ENCODE measurements at places on chromosomes 4 and X. TPM values are rescaled to one million over a fixed set of nuclear protein-coding genes. Genes with fewer than 3 reads are reported as not detected.

- DNase-seq, result no peak
- H3K36me3 ChIP-seq, result no peaks in the 10 kb centered on the region
- no peak overlapping the region for H3K27ac ChIP-seq
- no peak overlapping the region for H3K4me3 ChIP-seq
Observed at GRCh38 chr4:173991316-173991715, 292.2 kb downstream of the FBXO8 start.

DNA sequence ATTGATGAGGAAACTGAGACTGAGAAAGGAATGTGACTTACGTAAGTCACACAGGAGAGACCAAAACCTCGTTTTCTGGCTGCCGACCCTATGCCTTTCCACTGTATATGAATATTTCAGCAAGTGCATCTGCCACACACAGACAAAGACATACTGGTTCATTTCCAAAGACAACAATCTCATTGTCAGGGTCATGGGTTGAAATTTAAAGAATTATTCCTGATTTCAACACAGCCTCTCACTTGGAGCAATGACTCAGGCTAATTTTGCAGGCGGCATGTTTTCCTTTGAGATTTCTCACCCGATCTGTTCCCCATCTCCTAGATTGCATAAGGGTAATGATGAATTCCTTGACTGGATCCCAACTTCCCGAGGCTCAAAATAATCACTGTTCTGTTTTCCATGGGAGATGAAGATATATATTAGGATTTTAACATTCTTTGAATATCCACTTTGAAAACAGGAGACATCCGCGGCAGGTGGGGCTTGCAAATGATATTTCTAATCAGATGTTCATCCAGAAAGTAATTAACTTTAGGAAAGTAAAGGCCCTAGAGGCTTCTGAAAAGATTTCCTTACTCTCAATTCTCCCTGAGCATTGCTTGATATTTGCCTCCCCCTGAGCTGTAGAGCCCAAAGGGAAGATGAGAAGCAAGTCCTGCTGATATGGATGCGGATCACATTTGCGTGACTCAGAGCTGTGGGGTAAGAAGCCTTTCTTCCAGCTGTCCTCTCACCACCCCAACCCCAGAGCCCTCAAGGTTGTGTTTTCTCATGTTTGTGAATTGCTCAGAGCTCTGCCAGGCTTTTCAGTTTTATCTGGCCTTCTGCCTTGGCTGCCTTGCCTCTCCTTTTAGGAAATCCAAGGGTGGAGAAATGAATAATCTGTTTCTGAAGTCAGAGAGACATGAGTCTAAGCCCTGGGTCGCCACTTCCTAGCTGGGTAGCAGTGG is 361.1 kb upstream of the BOD1L1 start:
- no peaks in the 10 kb centered on the region for H3K27me3 ChIP-seq
- H3K36me3 ChIP-seq, result no peaks in the 10 kb centered on the region
- H3K27ac ChIP-seq, result no peak overlapping the region
- no peak overlapping the region for H3K4me3 ChIP-seq

GRCh38 chrX:153526801-153527200 is 9.4 kb downstream of the ATP2B3 start:
- H3K27ac ChIP-seq, result no peak overlapping the region
- no peaks in the 10 kb centered on the region for H3K36me3 ChIP-seq
- DNase-seq, result no peak
- H3K4me3 ChIP-seq, result no peak overlapping the region

- H3K27me3 ChIP-seq, result no peaks in the 10 kb centered on the region
- no peak overlapping the region for H3K4me3 ChIP-seq
- H3K4me1 ChIP-seq, result no peaks in the 10 kb centered on the region
- H3K36me3 ChIP-seq, result no peaks in the 10 kb centered on the region
- H3K27ac ChIP-seq, result no peak overlapping the region
Observed at GRCh38 chr4:21738821-21739220, 209.8 kb downstream of the KCNIP4 start.

DNA sequence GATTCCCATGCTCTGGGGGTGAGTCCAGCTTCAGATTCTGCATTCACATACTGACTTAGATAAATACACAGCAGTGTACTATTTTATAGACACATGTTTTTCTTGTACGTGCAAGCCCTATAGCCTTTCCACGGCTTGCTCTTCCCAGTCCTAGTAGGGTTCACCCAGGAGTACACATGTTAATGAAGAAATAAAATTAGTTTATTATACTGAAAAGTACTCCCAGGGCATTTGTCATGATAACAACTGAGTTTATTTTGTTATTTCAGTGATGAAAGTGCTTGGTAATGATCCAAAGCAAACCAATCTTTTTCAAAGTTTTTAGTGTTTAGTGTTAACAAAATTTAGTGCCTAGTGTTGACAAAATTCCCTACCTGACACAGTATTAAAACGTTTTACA is 21.3 kb downstream of the MAPK10 start:
- no peak overlapping the region for H3K27ac ChIP-seq
- no peaks in the 10 kb centered on the region for H3K4me1 ChIP-seq
- no peak for DNase-seq
- no peaks in the 10 kb centered on the region for H3K36me3 ChIP-seq
- no peaks in the 10 kb centered on the region for H3K27me3 ChIP-seq
- no peak overlapping the region for H3K4me3 ChIP-seq

P2RY10 gene
- 42.1 TPM for total RNA-seq

GPR119 gene
- not detected for total RNA-seq

FDCSP gene
- not detected for total RNA-seq

HSD17B11 gene
- 21.2 TPM for total RNA-seq

TMEM255A gene
- total RNA-seq, result not detected

MTNR1A gene
- total RNA-seq, result not detected

Data from activated CD8-positive, alpha-beta T cell treated with anti-CD3 and anti-CD28 coated beads for 36 hours (primary cell).